ENCODE measurements at places on chromosomes 4 and X.
A peak's percentile ranks its signal among the peaks of the same experiment; 100 is the strongest.

DNA sequence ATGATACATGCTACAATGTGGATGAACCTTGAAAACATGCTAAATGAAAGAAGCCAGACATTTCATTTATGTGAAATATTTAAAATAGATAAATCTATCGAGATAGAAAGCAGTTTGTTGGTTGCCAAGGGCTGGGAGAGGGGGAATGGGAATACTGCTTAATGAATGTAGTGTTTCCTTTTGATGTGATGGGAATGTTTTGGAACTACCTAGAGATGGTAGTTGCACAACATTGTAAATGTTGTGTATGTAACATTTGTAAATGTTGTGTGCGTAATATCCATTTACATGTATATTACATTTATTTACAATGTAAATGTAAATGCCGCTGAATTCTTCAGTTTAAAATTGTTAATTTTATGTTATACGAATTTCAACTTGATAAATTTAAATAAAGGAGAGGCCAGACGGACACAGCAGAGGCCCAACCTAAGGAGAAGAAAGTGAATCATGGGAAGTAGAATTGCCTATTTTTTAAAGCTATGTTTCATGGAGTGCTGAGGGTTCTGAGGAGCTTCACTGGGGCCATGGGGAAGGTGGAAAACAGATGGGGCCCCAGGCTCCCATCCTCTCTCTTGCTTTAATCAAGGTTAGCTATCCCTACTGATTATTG, 60.0 kb upstream of the TEX13D start:
- DNase-seq = no peak

DNA sequence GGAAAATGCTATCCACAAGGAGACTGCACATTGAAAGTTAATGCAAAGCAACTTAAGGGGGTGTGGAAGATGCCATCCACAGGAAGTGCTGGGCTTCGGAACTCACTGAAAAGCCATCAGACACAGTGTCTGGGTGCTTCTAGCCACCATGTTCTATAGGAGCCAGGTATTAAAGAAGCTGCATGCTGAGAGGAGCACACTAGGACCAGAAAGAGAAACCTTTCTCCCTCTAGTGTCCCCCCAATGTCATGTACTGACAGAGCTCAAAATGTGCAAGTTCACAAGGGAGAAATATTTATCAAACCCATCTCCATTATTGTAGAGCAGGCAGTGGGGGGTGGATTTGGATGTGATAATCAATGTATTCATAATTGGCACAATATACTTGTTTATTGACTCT, 510.9 kb downstream of the GRID2 start:
- no peak for DNase-seq

- no peak for DNase-seq
These were observed 241.5 kb upstream of the IGFBP7 start for GRCh38 chr4:57351731-57352130.

DNA sequence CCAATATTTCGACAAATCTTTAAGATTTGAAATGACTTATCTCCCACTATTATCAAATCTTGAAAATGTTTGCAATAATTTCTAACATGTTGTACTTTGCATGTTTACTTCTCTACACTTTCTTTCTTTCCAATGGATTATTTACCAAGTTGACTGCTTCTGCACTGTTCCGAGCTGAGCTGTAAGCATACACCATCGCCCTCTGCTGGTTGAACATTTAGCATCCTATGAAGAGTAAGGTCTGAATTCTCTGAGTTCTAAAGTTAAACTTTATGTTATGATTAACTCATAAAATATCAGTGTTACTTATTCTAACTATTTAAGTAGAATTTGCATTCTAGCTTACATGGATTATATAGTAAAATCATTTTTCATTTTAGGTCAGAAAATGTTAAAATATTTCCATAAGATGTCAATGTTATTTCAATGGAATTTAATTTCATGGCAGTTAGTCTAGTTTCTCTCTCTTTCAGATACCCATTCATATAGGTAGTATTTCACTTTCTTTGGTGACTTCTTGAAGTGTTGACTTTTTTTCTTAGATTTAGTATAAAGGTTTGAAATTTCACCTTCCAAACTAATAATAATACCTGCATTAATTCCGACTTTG, 137.4 kb downstream of the DKK2 start:
- DNase-seq = peak; percentile 2

GRCh38 chr4:132504438-132504837, 644.7 kb upstream of the PCDH10 start:
- DNase-seq = no peak

- DNase-seq = no peak
These were observed 680.7 kb upstream of the GRID2 start for GRCh38 chr4:91622925-91623602.

- DNase-seq = no peak
These were observed 240.3 kb upstream of the SFRP2 start for GRCh38 chr4:154029171-154029570.

DNA sequence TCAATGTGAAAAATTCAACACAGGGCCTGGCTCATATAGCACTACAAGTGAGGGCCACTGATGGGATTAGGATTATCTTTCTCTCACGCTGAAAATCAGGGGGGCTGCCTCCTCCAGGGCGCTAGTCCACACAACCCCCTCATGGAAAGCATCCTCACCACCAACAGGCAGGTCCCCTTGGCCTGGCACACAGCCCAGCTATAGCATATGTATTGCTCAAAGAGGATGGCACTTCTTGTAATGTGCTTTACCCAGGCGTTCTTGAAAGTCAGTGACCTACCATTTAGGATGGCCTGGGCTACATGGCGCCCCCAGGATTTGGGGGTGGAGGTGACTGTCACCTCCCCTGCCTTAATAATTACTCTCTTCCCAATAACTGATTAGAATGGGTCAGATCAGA, 71.0 kb upstream of the LSM6 start:
- no peak for DNase-seq

- no peak for DNase-seq
These were observed 54.6 kb upstream of the HHIP start for GRCh38 chr4:144591401-144591800.

DNA sequence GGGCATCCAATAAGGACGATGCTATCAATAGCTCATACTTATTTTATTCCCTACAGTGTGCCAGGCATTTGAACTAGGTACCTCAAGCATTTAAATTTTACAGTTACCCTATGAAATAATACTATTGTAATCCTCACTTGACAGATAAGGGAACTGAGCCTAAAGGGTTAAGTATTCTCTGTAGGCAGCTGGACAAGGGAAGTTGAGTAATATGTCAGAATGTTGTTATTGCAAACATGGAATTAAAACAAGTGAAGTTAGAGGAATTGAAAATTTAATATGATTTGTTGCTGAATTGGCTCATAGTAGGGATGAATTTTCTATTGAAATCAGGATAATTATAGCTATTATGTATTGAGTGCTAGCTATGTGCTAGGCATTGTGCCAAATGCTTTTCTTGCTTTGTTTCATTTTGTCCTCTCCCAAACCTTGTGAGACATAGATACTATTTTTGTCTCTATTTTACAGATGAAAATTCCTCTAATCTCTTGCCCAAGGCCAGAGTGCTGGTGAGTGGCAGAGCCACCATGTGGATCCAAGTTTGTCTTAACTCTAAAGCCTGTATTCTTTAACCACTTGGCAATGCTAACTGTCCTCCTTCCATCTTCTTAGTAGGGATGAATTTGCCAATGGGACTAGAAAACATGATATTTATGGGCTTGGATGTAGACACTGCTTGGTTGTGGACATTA, 58.1 kb downstream of the TMEM164 start:
- DNase-seq = no peak

DNA sequence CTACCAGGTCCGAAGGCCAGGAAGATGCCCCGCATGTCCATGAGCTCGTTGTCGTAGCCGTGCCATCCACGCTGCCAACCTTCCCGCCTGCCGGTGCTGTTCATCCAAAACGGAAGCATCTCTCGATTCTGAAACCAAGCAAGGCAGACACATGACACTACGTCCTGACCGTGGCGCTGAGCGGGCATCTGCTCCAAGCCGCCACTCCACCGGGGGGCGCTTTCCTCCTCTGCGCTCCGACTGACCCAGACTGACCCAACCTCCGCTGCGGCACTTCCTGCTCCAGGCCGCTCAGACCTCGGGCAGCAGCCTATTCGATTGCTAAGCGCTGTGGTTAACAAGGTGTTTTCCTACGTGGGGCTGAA, 120.5 kb downstream of the ENPP6 start:
- DNase-seq = peak; percentile 8

DNA sequence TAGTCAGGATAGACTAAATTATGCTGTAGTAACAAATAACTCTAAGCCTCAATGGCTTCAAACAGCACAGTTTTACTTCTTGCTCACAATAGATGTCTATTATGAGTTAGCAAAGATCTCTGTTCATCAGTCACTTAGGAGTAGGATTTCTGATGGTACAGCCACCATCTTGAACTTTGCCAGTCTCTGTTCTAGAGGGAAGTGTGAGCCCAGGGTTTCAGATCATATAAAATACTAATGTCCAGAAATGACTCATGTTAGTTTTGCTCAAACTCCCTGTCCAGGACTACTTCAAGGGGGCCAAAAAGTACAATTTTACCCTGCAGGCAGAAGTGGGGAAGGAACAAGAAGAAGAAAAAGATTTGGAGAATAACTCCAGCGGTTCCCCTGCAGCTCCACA, 77.1 kb upstream of the LSM6 start:
- no peak for DNase-seq

- DNase-seq = no peak
These were observed 19.3 kb upstream of the TADA2B start for GRCh38 chr4:7023901-7024300.

DNA sequence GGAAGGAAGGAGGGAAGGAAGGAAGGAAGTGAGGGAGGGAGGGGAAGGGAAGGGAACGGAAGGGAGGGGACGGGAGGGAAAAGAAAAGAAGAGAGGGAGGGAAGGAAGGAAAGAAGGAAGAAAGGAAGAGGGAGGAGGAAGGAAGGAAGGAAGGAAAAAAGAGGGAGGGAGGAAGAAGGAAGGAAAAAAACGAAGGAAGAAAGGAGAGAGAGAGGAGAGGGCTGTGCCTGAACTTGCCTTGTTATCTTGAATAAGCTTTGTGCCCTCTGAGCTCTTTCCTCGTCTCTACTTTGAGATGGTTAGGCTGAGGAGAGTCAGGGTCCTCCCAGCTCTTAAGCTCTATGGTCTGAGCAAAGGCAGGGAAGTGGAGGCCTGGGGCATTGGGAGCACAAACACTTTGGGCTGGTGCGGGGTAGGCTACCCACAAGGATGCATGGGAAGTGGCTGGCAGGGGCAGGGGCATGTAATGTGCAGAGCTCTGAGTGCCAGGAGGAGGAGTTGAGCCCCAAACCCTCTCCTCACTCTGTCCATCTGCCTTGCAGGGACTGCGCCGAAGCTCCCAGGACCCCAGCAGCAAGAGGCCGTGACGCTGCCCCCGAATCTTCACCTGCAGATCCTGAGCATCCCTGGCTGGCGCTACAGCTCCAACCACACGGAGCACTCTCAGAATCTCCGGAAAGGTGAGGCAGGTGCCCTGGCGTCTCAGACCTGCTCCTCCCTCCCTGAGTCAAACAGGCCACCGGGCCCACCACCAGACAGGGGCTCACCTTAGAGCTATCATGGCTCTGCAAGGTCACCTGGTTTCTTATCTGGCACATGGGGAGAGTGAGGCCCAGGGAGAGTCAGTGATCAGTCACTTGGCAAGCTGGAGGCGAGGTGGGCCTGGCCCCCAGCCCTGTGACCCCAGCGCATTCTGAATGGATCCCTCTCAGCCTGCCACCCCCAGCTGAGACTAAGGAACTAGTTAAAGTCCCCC, 26.5 kb upstream of the MRFAP1 start:
- no peak for DNase-seq

- DNase-seq = no peak
These were observed 7.2 kb downstream of the GSTCD start for GRCh38 chr4:105715692-105716278.

Measured in activated CD8-positive, alpha-beta memory T cell treated with anti-CD3 and anti-CD28 coated beads for 48 hours (primary cell).